Renal cortical epithelial cell (primary cell): ENCODE measurements at places on chromosomes 1 and 21. TPM values are rescaled to one million over a fixed set of nuclear protein-coding genes. Genes with fewer than 3 reads are reported as not detected.

DNA sequence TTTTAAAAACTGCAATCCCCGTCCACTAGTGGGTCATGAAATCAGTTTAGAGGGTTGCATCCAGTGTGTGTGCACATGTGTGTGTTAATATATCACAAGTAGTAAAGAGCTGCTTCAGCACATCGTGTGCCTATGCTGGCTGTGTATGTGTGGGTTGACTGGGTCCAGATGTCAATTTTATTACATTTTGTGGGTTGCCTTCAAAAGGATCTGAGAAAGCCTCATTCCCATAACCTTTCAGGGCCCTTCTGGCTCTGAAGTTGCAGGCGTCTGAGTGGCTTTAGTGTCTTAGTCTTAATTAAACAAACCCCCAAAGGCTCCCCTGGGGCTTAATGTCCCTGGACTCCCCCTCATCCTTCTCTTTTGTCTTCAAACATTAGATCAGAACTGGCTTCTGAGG is 19.8 kb downstream of the PLA2G2D start:
- no peak for DNase-seq

The SH2D2A gene
- total RNA-seq = 0.30 TPM in 1 of 2 replicates, not detected in the other

DNA sequence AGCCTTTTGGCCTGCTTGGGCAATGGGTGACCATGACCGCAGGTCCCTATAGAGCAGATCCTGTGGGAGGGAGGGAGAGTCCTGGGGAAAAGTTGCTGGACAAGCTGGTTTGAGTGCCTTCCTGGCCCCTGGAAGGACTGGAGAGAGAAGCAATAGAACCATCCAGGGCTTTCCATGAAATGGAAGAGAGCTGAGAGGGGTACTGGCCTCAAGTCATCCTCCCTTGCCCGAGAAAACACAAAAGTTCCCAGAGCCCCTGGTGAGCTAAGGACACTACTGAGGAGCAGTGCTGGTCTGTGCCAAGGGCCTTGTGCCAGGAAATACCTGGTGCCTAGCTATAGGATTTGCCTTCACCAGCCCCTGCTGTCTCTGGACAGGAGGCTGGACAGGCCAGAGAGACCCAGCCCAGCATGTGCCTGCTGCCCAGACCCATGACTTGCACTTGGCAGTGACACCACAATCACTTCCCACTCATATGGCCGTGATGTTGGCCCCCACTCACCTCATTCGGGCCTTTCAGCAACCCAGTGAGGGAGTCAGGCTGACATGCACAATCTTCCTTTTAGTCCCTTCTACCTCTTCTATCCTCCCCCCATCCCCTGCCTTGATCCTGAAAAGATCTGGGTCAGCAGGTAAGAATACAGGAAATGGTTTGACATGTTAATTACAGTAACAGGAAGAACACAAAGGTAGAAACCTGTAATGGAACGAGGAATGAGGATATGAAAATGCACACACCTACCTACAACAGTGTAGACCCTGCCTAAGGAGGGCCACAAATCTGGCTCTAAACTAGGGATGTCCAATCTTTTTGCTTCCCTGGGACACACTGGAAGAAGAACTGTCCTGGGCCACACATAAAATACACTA is 7.0 kb downstream of the SH3BP5L start:
- DNase-seq = no peak

DNA sequence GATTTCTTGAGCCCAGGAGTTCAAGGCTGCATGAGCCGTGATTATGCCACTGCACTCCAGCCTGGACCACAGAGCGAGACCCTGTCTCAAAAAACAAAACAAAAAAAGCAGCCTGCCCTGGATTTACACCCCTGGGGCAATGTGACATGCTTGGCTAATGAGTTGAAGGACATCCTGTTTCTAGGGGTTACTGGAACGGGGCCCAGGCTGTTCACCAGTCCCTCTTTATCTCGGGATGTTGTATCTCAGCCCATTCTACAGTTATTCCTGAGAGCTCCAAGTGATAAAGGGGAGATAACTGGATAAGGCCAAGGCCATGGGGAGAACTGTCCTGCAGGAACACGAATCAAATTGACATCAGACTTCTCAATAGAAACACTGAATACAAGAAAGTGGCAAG is 21.7 kb upstream of the S100A2 start:
- DNase-seq = no peak

DNA sequence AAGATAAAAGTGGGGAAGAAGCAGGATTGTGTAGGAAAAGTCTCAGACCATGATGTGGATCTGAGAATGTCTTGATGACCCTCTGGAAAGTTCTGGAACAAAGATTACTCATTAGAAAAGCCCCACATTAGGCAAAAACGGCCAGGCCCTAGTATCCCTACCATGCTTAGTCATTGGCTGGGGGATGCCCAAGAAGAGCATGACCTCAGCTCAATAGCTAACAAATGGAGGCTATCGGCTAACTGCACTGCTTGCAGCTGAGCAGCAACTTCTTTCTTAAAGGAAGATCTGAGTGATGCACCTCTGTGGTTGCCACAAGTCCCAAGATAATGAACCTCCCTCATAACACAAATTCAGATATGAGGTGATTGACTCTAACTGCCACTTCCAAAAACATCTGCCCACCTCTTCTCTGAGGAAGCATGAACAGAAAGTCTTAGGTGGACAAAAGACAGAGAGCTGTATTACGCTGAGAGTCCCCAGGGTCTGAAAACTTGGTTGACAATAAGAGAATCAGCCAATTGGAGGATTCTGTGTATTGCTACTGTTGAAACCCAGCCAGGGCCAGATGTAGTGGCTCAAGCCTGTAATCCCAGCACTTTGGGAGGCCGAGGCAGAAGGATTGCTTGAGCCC is 64.6 kb upstream of the AK4 start:
- DNase-seq = peak; percentile 74

DNA sequence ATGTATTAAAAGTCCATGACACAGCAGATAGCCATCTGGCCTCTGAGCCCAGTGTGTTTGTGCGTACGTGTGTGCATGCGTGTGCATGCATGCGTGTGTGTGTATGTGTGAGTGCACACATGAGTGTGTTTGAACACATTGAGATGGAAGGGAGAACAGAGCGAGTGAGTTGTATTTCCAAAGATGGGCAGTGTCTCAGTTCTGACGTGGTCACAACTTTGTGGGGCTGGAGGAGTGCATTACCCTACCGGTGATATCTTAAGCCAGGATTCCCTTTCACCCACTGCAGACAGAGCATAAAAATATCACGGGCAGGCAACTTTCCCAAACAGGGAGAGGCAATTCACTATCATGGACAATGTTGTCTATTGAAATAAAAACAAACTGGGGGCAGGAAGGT is 27.8 kb downstream of the IRF2BP2 start:
- no peak for DNase-seq

- DNase-seq = no peak
Measured at GRCh38 chr1:151187205-151187604, 2.8 kb downstream of the VPS72 start.

The THEMIS2 gene
- total RNA-seq = 9.3 and 37.5 TPM in 2 replicates

The SPATA21 gene
- not detected in 2 replicates for total RNA-seq

DNA sequence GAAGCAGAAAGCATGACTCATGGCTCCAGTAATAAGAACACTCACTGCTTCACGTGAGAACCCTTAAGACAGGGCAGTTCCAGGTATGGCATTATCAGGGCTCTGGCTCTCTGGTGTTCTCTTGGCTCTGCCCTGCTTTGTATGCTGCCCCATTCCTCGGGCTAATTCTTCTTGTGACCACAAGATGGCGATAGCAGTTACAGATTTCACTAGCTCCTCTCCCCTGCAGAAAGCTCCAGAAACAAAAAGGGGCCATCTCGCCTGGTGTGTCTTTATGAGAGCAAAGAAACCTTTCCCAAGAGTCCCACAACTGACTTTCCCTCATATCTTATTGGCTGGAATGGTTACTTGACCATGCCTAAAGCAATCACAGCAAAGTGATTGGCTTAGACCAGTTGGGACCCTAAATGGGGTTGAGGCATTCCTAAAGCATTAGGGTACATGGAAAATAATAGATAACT is 60.1 kb downstream of the F3 start:
- DNase-seq = peak; percentile 85

GRCh38 chr1:217402301-217402700 is 228.6 kb downstream of the GPATCH2 start:
- DNase-seq = peak; percentile 29

The NBPF6 gene
- total RNA-seq = not detected in 2 replicates

DNA sequence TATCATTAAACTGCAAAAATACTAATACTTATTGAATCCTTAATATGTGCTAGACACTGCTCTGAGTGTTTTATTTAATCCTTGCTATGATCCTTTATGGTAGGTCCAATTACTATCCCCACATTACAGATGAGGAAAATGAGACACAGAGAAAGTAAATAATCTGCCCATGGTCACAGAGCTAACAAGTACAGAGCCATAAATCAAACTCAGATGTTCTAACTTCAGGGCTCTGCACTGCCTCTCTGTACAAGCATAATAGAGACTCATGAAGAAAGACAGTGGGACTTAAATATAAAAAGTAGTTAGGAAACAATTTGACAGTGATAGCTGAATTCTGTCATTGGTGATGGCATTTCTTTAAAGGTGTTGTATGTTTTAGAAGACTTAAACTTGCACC is 346.4 kb downstream of the VAV3 start:
- DNase-seq = no peak

The S100A14 gene
- 1.0 and 52.3 TPM in 2 replicates for total RNA-seq

GRCh38 chr1:243312952-243313634 is 57.3 kb downstream of the SDCCAG8 start:
- peak; percentile 80 for DNase-seq

GRCh38 chr1:116388122-116388521 is 15.1 kb downstream of the ATP1A1 start:
- DNase-seq = no peak

The CORT gene
- total RNA-seq = 0.69 TPM in 1 of 2 replicates, not detected in the other

The ADAM30 gene
- total RNA-seq = not detected in 2 replicates

GRCh38 chr1:156551066-156551643 is 21.2 kb downstream of the IQGAP3 start:
- peak; percentile 22 for DNase-seq

DNA sequence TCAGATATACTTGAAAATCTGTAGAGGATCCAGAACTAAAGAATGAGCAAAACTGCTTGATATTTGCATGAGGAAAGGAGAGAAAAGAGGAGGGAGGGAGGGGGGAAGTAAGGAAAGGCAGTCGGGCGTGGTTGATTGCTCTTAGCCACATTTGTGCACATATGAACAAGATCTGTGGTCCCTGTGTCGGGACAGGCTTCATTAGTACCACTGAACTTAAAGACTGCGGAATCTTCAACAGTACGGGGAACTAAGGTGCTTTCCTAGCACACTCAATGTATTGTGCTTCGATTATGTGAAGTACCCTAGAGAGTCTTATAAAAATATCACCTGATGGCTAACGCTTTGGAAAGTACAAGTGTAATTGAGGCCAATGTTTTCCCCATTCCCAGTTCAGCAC is 59.9 kb downstream of the ZBTB18 start:
- DNase-seq = peak; percentile 18

The GCLM gene
- total RNA-seq = 23.3 and 31.3 TPM in 2 replicates

GRCh38 chr1:57470036-57470435 is 46.2 kb upstream of the DAB1 start:
- DNase-seq = peak; percentile 79

The PADI1 gene
- 1.5 and 26.0 TPM in 2 replicates for total RNA-seq

DNA sequence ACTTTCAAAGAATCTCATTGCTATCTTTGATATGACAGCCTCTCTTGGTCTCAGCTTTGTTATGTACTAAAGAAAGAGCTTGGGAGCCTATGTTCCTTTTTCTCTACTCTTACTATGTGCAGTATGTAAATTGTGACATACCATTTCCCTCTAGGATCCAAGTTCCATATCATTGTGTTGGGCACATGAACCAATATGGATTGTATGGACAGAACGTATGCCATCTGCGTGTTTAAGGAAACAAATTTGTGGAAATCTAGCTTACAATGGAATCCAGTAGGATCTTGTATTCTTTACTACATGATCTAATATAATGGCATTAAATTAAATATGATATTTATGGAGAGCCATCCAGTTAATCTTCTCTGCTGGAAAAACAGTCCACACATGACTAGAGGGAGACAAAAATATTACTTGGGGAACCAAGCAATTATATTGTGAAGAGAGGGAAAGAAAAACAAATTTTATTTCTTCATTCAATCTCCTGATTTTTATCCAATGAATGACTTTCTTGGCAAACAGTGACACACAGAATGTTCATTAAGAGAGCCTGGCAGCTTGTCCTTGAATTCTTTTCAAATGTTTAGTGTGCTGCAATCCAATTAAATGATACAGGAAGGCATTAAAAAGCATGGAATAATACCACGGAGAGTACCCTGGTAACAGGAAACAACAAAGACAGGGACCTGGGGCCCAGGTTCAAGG is 106.5 kb upstream of the DAB1 start:
- no peak for DNase-seq

GRCh38 chr1:220012259-220012658 is 34.0 kb downstream of the EPRS1 start:
- no peak for DNase-seq

DNA sequence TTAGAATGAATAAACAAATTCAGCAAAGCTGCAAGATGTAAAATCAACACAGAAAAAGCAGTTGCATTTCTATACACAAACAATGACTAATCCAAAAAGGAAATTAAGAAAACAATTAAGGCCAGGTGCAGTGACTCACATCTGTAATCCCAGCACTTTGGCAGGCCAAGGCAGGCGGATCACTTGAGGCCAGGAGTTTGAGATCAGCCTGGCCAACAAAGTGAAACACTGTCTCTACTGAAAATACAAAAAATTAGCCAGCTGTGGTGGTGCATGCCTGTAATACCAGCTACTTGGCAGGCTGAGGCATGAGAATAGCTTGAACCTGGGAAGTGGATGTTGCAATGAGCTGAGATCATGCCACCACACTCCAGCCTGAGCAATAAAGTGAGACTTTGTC is 22.3 kb downstream of the THEM4 start:
- DNase-seq = peak; percentile 81

GRCh38 chr21:17523007-17523451 is 10.2 kb downstream of the CXADR start:
- no peak for DNase-seq

The MTARC1 gene
- total RNA-seq = 4.0 and 5.0 TPM in 2 replicates

DNA sequence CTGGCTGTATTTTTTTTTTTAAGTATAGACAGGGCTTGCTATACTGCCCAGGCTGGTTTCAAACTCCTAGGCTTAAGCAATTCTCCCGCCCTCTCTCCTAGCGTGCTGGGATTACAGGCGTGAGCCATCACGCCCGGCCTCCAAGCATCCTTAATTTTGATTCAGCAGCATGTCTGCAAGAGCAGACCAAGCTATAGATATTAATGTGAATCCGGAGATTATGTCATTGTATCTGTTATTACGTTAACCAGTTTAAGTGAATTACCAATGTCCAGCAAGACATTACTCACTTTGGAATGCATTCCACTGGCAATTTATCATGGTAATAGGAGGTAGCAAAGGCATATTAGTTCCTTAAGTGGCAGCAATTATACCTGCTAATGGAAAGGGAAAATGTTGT is 179.7 kb downstream of the CHRM3 start:
- no peak for DNase-seq

DNA sequence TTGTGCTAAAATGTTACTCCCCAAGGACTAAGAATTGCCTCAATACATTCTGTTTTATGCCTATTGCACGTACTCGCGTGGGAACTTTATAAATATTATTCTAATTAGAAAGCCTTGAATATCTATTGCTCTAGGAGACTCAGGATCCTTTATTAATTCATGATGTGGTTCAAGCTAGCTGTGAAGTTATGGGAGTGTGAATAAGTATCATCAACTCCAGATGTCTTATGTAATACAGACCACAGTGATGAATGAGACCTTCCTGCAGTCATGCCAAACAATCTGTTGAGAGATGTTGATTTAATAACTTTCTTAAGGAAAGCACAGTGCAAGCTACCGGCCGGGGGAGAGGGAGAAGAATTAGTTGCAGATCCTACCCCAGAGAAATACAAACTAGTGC is 519.2 kb upstream of the ZP4 start:
- DNase-seq = peak; percentile 85

The PERM1 gene
- 0.10 TPM in 1 of 2 replicates, not detected in the other for total RNA-seq

The TNFRSF9 gene
- total RNA-seq = 4.1 and 7.8 TPM in 2 replicates
